Heart left ventricle (tissue), 16 donors: ENCODE measurements at places on chromosomes 3 and 15.

DNA sequence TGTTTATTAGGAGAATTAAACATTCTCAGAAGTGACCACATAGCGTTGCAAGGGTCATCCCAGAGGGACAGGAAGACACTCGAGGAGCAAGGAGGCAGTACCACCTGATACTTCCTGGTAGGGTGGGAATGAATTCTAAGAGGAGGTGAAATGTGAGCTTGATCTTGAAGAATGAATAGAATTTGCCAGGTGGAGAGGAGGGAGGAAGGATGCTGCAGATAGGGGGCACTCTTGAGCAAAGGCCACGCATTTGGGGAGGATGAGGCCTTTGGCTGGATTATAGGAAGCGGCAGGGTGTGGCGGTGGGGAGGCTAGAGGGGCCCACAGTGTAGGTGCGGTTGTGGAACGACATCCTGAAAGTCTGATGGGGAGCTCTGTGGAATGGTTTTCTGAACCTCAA is 33.5 kb downstream of the CHCHD6 start:
- no peak for DNase-seq

DNA sequence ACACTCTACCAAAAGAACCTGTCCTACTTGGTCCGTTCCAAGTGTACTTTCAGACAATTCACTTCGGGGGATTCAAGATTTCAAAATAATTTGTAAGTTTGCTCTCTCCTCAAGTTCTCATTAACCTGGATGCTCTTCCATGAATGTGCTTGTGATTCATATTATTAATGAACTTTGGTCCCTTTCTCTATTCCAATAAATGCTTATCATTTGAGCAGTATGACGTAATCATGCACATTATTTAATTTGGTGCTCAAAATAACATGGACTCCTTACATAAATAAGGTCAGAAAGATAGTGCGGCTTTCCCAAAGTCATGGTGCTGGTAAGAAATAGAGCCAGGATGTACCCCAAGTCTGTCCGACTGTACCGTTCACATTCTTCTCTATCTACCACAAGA is 323.2 kb upstream of the SLCO3A1 start:
- DNase-seq = no peak

GRCh38 chr3:64741341-64741740 is 53.5 kb upstream of the ADAMTS9 start:
- DNase-seq = no peak

GRCh38 chr3:138434875-138435772 is 708 bp downstream of the ESYT3 start:
- DNase-seq = no peak

DNA sequence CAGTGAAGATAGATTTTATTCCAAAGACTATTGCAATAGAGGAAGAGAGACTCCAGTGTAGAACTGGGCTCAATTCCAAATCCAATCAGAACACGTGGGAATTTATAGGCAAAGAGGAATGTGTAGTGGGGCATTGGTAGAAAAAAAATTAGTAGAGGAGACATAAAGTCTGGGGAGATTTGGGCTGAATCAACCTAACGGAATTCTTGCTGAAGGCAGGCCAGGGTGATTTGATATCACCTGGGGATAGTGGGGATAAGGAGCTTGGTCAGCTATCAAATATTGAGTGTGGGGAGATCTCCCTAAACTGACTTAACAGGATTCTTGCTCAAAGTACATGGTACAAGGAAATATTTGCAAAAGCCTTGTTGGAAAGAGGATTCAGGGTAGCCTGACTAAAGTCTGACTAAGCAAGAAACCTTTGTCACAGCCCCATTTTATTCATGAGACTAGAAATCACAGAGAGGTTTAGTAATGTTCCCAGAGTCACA is 29.6 kb downstream of the SST start:
- DNase-seq = no peak

- DNase-seq = no peak
Measured at GRCh38 chr15:68228971-68229385, 550 bp downstream of the CLN6 start.

- DNase-seq = no peak
Measured at GRCh38 chr15:51825698-51826097, 3.8 kb upstream of the TMOD3 start.

DNA sequence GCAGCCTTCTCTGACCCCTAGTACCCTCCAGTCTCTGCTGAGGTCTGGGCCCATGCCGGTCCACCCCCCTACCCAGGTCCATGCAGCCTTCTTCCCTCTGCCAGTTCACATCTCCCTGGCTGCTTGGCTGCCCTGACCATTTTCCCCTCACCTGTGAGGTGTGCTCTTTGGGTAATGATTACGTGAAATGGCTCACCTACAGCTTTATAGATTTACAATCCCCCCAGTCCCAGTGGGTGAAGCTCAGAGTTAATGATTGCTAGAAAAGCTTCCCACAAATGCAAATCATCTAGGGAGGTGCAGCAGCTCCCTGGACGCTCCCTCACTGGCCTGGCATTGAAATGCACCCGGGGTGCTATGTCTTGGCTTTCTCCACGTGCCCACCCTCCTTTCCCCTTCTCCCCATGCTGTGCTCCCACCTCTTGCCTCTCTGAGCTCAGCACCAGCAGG is 18.7 kb downstream of the PAQR5 start:
- DNase-seq = no peak

GRCh38 chr3:177538048-177538749 is 340.9 kb upstream of the TBL1XR1 start:
- peak; percentile 52 for DNase-seq

GRCh38 chr15:68623301-68623892 is 44.6 kb downstream of the CORO2B start:
- DNase-seq = no peak

- DNase-seq = no peak
Measured at GRCh38 chr3:154025007-154025406, 96.2 kb upstream of the ARHGEF26 start.

- no peak for DNase-seq
Measured at GRCh38 chr3:32577581-32578556, 7.2 kb upstream of the DYNC1LI1 start.

GRCh38 chr3:62142331-62143085 is 230.8 kb downstream of the FEZF2 start:
- no peak for DNase-seq

DNA sequence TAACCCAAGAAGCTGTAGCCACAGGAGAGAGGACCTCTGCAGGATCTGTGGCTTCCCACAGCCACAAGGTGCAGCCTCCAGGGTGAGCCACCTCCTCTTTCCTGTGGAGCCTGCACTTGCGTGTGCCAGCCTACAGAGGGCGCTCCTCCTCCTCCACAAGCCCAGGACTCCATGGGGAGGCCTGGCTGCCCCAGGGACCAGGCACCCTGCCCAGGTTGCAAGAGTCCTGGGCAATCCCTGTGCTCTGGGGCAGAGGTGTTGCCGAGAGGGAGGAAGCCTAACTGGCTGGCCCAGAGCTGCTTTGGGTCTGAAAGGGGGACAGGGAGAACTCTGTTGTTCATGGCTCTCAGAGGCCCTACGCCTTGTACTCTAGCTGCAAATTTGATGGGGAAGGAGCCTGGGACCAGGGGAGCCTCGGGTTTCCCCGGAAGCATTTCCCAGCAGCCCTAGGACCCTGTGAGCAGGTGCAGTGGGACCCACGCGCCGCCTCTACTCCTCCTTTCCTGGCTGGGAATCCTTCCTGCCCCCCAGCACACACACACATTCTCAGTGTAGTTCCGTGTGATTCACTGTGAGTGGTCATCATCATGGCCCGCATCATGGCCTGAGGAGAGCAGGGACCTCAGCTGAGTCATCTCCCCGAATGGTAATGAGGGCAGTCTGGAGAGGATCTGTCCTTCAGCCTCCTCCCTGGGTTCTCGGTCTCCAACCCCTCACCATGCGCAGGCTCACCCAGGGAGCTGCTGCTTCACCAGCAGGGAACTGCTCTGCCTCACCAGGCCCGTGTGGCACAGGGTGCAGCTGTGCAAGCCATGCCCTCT is 24.3 kb downstream of the TBC1D21 start:
- DNase-seq = peak; percentile 77

DNA sequence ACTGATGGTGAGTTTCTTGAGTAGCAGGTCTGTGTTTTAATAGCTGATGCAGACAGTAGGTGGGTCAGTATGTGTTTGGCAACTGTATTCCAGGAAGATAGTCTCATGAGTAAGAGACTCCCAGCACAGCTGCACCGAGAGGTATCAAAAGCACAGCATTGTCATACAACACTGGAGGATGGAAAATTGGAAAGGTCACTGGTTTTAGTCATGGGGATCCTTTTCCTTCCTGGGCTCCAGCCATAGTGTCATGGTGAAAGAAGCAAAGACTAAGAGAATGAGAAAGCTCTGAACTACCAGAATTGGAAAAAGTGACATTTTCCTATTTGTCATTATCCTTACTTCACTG is 61.5 kb downstream of the P3H2 start:
- no peak for DNase-seq

DNA sequence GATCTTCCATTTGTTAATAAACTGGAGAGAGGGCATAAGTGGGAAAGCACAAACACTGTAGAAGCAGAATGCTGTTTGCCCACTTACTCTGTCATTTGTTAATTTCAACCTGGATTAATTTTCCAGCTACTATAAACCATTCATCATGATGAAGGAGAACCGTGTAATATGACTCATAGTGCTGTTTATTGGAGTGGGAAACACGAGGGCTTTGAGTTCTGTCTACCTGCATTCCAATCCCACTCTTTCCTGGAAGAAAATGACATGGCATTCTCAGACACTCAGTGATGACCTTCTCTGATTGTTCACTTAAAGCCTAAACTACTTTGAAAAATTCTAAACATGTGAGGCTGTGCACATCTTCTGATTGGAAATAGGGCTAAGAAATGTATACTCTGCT is 826.7 kb downstream of the AGBL1 start:
- DNase-seq = no peak

DNA sequence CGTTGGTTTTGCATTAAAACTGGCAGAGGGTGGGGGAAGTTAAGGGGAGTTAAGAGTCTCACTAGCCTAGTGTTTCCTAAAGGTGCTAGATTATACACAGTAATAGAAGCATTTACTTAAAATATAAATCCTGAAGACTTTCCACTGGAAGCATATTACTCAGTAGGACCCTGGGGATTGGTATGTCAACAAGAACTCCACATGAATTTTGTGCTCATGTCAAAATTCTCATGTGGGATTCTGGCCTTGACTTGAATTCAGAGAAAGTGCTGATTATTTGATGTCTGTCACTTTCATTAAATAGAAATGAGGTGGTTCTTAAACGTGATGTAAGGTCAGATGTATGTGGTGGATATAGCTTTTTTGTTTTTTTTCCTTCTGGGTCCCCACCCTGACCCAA is 997.2 kb downstream of the TUSC7 start:
- no peak for DNase-seq

DNA sequence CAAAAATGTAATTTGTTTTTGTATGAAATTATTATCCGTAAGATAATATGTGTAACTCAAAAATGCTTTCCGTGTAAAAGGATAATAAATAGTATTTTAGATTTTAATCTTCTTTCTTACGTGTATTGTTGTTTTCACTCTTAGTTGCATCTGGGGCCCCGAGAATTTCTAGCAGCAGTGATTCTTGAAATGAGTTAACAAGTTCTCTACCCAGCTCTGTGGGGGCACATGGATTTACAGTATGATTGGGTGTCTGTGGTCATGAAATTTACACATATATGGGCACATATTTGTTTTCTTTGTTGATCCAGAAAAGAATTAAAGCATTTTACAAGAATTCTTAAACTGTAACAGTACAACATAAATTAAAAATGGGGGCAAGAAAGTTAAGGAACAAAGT is 145.9 kb upstream of the LRRFIP2 start:
- DNase-seq = no peak

- peak; percentile 34 for DNase-seq
Measured at GRCh38 chr15:79168922-79169456, 78.4 kb upstream of the RASGRF1 start.

DNA sequence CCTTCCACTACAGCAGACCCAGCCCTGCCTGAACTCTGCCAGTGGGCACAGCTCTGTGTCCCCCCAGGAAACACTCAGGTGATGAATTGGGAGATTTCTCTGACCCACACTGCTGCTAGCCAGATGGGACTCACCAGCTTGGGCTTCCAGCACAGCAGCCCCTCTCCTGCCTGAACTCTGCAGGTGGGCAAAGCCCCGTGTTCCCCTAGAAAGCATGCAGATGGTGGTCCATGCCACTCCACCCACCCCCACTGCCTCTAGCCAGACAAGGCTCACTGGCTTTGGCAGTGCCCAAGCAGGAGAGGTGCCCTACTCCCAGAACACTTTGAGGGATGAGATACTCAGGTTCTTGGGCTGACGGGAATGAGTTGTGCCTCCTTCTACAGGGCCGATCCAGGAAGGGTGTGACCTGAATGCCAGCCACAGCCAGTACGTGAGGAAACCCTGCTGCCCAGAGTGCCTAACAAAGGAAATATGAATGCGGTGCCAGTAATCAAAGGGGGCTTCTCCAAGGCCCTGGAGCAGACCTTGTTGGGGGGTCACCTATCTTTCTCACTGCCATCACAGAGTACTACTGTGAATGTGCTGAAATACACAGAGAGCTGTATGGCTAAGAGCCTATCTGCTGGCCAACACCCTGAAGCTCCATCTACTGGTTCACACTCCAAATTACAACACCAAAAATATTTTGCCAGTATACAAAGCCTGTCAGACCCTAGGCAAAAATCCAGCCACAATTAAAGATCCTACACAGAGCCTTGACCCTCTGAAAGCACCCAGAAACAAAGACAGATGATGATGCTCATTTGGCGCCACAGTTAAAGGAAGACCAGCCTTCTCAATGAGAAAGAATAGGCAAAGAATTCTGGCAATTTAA is 61.9 kb downstream of the BTLA start:
- no peak for DNase-seq

DNA sequence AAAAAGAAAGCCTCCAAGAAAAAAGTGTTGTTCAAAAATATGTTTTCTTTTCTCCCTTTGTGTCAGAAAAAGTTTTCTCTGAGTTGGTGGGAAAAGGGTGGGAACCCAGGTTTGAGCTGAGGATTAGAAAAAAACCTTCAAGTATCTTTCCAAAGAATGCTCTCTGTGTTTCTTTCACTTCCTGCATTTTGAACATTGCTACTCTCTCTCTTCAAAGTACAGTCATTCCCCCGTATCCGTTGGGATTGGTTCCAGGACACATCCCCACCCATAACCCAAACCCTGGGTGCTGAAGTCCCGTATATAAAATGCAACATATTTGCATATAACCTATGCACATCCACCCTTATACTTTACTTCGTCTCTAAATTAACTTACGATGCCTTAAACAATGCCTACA is 139.6 kb downstream of the TMCO5A start:
- no peak for DNase-seq

- no peak for DNase-seq
Measured at GRCh38 chr3:11661827-11662226, 18.1 kb upstream of the VGLL4 start.

GRCh38 chr3:107498646-107499045 is 24.1 kb upstream of the BBX start:
- DNase-seq = no peak

DNA sequence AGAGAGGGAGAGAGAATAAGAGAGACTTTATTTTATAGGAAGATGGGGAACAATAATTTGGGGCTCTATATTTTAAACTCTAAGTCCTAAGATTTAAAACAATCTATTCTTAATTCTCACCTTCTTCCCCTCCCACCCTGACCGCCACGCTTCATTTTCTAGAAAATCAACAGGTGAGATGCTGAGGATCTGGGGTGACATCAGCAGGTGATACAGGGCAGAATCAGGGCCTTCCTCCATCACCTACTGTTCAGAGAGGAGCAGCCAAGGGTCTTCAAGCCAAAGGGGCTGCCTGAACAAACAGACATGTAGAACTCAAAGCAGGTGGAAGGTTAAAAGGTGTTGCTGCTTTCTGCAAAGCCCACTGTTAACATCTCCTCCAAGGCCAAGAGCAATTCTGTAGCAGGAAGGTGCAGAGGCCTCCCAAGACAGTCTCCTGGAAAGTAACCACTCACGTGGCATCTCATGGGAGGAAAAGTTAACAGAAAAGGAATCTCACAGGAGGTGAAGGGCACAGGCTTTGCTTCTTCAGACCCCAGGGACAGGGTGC is 183.6 kb upstream of the TLE3 start:
- DNase-seq = no peak
